ENCODE measurements at places on chromosomes 4 and X.

DNA sequence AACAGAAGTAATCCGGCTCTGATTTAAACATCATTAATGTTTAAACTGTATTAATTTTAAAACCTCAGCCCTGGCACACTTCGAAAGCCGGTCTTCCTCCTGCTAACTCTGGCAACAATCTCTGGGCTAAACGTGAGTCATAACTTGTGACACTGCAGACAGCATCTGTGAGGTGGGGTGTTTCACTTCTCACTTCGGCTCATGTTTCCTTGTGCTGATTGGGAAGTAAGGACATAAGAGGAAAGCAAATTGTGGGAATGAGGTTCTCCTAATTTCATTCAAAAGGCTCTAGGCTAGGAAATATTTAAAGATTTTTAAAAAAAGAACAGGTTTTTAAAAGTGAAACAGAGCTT is 139.9 kb upstream of the USP9X start:
- DNase-seq: no peak

DNA sequence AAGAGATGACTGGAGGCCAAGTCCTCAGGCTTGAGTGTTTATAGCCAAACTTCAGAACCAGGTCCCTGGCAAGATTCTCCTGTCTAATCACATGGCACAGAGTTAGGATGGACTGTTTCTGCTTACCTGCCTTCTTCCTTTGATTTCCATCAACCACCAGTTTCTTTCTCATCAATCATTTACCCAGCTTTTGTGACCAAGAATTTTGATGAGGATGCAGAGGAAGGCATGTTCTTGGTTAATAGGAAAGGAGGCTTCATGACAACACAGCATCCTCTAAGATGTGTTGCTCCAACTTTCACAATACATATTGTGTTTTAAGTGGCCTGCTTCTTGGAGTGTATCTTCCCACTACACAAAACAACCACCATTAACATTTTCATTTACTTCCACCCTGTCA is 65.3 kb downstream of the NFKB1 start:
- DNase-seq: no peak

DNA sequence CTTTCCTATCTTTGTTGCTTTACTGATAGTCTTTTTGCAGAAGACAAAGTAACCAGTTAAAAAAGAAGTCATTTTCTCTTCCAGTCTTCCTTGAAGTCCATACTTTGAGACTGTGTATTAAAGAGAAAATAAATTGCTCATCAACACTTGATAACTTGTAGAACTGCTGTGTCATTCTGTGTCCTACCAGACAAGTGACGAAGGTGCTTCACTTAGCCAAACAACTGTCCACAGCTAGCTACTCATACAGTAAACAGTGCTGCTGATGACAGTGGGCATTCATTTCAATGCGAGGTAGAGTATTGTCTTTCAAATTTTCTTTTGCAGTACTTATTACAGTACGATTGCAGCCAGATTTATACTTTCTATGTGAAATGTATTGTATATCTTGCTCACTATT is 11.5 kb downstream of the COL25A1 start:
- no peak for DNase-seq

DNA sequence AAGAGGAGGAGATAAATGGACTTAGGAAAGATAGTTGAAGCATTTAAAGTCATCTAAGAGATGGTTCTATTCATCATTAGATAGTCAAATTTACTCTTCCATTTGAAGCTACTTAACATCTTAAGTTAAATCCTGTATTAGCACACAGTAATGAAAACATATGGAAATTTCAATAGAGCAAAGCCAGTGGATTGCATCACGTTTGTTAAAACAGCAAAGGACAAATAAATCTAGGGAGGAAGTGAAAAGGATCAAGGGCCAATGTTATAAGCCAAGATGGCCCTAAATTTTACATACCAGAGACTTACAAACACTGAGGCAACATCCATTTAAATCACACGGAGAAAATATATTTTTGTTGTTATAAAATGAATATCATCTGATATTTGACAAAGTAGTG is 602.8 kb downstream of the INPP4B start:
- DNase-seq: no peak

DNA sequence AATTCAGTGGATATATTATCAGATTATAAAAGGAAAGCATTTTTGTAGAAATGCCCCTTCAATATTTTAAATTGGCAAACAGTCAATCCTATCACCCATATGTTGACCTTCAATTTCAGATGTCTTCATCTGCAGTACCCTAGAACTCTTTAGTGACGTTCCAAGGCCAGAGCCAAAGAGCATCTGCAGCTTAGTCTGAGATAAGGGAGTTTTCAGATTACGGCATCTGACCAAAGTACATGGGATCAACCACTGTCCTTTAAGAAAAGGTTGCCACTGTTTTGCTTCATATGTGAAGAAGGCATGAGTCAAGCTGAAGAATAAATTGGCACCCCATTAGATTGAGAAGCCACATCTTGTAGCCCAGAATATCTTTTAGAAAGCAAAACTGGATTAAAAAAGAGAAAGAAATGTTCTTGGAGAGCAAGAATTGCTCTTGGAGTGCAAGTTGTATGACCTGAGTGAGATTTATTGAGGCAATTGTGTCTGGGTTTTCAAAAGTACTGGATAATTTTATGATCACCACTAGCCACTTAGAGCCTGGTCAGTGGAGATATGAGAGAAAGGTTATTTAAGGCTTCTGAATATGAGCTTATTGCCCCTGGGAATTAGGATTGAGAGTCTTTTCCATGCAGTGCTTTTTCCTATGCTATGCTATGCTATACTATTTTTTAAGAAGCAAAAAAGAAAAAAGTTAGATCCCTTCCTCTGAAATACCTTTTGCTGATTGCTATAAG is 251.9 kb upstream of the NR3C2 start:
- no peak for DNase-seq

DNA sequence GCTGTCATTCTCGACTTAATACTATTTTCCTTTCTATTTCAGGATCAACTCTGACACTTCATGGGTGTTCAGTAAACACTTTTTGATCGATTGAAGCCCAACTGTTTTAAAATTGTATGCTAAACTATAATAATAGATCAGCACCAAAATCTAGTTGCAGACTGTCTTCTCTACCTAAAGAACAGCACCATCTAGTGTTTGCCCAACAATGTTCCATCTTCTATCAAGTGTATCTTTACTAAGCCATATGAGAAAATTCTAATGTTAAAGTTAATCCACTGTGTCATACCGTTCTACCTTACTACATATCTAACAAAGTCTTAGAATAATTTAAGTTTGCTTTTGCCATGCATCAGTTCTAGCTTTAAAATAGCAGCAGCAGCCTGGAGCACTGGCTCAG is 113.0 kb upstream of the PRDX4 start:
- no peak for DNase-seq

All from stimulated activated CD4-positive, alpha-beta T cell treated with anti-CD3 and anti-CD28 coated beads, Interleukin-12 subunit alpha, Interleukin-12 subunit beta, amount 100 ng/mL, for 24 hours (primary cell).